ENCODE measurements at places on chromosomes 16 and 17. TPM values are rescaled to one million over a fixed set of nuclear protein-coding genes. Genes with fewer than 3 reads are reported as not detected.

Gene CDH8
- total RNA-seq: 0.12 TPM

Gene GJC1
- total RNA-seq: 17.8 TPM

Gene CORO1A
- total RNA-seq: 0.56 TPM

Gene KRT39
- not detected for total RNA-seq

Gene ODF4
- not detected for total RNA-seq

Gene CACNG5
- total RNA-seq: not detected

Gene TNS4
- not detected for total RNA-seq

Gene CDRT4
- 0.92 TPM for total RNA-seq

Gene SERPINF2
- not detected for total RNA-seq

Gene FOXJ1
- total RNA-seq: not detected

Gene EPN2
- 32.9 TPM for total RNA-seq

Gene USP36
- total RNA-seq: 17.8 TPM

Measured in aortic smooth muscle cell (primary cell).